H9 (cell line): ENCODE measurements at places on chromosomes 16 and 17. TPM values are rescaled to one million over a fixed set of nuclear protein-coding genes. Genes with fewer than 3 reads are reported as not detected.

DNA sequence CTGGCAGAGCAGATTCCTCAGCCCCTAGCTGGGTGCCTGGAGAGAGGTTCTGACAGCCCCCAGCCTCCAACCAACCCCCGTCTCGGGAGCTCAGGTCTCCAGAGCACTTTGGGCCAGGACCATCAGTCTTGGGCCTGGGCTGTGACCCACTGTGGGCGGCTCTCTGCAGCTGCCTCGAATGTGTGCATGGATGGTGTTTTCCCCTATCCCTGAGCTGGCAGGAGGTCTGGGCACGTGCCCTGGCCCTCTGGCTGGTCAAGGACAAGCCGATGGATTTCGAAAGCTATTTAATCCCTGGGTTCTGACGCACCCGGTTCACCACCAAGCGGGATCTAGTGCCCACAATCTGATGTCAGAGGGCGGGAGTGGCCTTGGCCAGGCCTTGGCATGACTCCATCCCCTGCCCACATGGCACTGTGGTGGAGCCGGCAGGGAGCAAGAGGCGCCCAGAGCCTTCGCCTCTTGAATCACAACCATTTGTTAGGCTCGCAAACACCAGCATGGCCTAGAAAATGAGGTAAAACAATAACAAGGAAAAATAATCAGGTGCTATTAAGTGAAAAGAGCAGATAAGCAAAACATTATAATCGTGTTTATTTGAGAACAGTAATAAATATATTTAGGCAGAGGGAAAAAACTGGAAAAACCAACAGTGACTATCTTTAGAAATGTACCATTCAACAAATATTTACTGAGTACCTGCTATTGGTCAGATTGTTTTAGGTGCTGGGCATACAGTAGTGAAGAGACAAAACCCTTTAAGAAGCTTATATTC, 69.3 kb upstream of the TOB1 start:
- H3K36me3 ChIP-seq: no peaks in the 10 kb centered on the region
- H3K4me1 ChIP-seq: no peaks in the 10 kb centered on the region
- H3K4me3 ChIP-seq: no peak overlapping the region

DNA sequence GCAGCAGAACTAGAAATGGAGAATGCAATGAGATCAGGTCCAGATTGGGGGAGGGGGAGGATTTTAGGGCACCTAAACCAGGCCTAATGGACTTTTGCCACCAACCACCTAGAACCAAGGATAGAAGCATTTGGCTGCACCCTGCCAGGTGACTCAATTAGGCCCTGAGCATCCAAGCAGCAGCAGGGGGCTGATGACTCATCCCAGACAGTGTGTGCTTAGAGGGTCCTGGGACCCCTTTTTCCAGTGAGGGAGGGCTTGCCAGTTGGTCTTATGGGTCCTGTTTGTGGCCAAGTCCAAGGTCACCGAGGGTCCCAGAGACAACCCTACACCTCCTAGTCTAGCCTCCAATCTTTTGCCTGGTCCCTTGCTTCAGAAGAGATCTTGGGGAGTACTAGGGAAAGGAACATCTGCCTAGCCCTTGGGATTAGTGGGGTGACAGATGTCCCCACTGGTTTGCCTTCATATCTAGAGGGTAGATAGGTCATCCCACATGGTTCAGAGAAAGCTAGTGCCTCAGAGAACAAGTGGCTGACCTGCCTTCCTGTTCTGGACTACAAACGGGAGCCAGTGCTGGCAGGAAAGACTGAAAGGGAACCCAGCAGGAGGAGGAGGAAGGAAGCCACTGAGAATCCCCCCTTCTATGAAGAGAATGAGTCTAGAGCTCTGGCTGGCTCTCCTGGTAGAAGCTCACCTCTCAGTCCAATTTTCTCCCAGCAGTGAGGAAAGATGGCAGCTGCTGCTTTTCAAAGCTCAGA, 1.6 kb upstream of the TBKBP1 start:
- H3K4me1 ChIP-seq: peaks cover 19% of the 10 kb centered on the region; the same call in 1 of the 2 replicates
- peak; percentile 26 for DNase-seq
- H3K36me3 ChIP-seq: no peaks in the 10 kb centered on the region; the same call in 1 of the 3 replicates
- no peaks in the 10 kb centered on the region for H3K27me3 ChIP-seq
- H3K4me3 ChIP-seq: peak overlapping the region; percentile 67
- no peak overlapping the region for H3K27ac ChIP-seq

DNA sequence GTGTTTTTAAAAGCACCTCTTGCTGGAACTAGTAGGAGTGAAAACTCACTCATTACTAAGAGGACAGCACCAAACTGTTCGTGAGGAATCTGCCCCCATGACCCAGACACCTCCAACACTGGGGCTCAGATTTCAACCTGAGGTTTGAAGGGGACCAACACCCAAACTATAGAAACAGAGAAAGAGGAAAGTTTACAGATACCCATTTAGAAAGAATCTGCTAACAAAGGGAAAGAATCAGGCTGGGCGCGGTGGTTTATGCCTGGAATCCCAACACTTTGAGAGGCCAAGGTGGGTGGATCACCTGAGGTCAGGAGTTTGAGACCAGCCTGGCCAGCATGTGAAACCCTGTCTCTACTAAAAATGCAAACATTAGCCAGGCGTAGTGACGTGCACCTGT, 3.4 kb upstream of the CSNK1D start:
- no peak overlapping the region for H3K4me3 ChIP-seq
- peaks cover 3% of the 10 kb centered on the region; the same call in 1 of the 2 replicates for H3K4me1 ChIP-seq
- H3K36me3 ChIP-seq: peaks cover 7% of the 10 kb centered on the region
- DNase-seq: no peak
- no peaks in the 10 kb centered on the region for H3K27me3 ChIP-seq

Gene OMG
- total RNA-seq: not detected in 2 replicates

DNA sequence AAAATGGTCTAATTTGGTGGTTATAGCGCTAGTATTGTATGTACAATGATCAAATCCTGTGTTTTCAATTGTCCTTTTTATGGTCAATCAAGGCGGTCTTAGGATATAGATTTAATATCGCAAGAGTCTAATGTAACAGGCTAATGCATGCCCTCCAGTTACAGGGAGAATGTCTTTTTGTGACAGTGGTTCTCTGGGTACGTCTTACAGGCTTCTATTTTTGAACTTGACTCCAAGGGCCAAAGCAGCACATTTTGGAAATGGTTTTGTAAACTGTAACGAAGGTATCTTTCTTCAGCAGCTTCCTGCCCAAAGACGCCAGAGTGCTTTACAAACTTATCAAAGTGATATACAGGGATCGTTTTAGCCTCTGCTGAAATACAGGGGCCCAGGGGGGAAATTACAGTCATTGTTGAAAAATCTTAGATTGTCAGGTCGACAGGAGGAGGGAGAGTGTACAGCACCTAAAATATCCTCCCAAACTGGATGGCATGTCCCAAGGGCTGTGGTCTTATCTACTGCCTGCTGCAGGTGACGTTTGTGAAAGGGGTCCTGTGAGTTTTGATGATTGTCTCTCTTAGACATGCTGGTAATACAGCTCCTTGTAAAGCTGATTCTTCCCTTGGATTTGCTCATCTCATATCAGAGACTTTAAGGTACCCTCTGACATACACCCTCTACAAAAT, 288.5 kb downstream of the CDH13 start:
- H3K4me1 ChIP-seq: no peaks in the 10 kb centered on the region
- no peaks in the 10 kb centered on the region; the same call in 2 of the 3 replicates for H3K36me3 ChIP-seq
- no peak overlapping the region for H3K4me3 ChIP-seq
- no peak for DNase-seq
- no peak overlapping the region for H3K27ac ChIP-seq
- H3K27me3 ChIP-seq: no peaks in the 10 kb centered on the region

DNA sequence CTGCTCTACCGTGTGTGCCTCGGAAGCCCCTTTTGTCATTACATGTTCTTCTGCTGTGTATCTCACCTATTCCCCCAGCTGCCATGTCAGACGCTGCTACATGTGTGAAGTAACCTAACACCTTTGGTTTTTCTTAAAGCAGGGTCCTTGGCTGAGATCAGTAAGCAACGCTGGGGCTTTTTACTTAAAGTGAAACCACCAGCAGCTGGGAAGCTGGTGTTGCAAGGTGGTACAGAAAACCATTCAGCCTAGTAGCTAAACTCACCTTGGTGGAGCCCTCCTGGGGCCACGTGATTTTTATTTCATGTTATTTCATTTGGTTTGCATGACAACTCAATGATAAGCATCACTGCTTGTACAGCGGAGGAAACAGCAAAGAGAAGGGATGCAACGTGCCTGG, 62.6 kb downstream of the PLCG2 start:
- H3K27ac ChIP-seq: no peak overlapping the region
- DNase-seq: no peak
- no peaks in the 10 kb centered on the region; the same call in 1 of the 3 replicates for H3K36me3 ChIP-seq
- no peak overlapping the region for H3K4me3 ChIP-seq

Gene CEP95
- 61.9 and 67.3 TPM in 2 replicates for total RNA-seq

Gene TBC1D3
- not detected in 2 replicates for total RNA-seq

Gene E2F4
- total RNA-seq: 109 and 116 TPM in 2 replicates

DNA sequence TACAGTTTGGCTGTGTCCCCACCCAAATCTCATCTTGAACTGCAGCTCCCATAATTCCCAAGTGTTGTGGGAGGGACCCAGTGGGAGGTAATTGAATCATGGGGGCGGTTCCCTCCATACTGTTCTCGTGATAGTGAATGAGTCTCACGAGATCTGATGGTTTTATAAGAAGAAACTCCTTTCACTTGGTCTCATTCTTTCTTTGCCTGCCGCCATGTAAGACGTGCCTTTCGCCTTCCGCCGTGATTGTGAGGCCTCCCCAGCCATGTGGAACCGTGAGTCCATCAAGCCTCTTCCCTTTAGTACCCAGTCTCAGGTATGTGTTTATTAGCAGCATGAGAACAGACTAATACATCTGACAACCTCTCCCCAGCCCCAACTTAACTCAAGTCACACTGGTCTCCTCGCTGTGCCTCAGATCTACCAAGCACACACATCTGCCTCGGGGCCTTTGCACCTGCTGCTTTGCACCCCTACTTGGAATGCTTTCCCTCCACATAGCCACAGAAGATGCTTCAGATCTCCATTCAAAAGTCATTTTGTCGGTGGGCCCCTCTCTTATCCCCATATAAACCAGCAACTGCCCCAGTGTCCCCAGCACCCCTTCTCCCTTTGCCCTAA, 74.4 kb downstream of the RPH3AL start:
- no peaks in the 10 kb centered on the region for H3K4me1 ChIP-seq
- no peaks in the 10 kb centered on the region for H3K27me3 ChIP-seq
- H3K4me3 ChIP-seq: no peak overlapping the region
- no peak for DNase-seq
- no peaks in the 10 kb centered on the region for H3K36me3 ChIP-seq
- H3K27ac ChIP-seq: no peak overlapping the region

DNA sequence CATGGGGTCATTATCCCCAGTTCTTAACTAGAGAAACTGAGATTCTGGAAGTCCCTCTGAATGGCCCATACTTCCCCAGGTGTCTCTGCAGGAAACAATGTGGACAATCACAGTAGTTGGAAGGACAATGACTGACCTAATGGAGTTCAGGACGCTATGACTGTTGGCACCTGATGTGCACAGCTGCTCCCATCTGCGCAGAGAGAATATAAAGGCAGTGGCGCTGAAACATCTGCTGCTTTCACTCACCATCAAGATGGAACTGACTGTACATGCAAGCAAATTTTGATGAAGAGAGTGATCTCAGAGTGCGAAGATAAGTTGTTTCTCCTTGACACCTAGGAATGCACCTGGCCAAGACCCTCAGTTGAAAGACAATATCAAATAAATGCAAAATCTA, 395.7 kb upstream of the ASIC2 start:
- no peak for DNase-seq
- H3K4me3 ChIP-seq: no peak overlapping the region
- H3K4me1 ChIP-seq: no peaks in the 10 kb centered on the region

GRCh38 chr17:6374271-6374691, 60.6 kb downstream of the AIPL1 start:
- no peaks in the 10 kb centered on the region for H3K27me3 ChIP-seq
- H3K4me3 ChIP-seq: peak overlapping the region; percentile 41
- H3K4me1 ChIP-seq: peaks cover 3% of the 10 kb centered on the region; the same call in 1 of the 2 replicates
- H3K36me3 ChIP-seq: peaks cover 12% of the 10 kb centered on the region
- H3K27ac ChIP-seq: no peak overlapping the region

Gene LPO
- 0.11 and 0.17 TPM in 2 replicates for total RNA-seq

DNA sequence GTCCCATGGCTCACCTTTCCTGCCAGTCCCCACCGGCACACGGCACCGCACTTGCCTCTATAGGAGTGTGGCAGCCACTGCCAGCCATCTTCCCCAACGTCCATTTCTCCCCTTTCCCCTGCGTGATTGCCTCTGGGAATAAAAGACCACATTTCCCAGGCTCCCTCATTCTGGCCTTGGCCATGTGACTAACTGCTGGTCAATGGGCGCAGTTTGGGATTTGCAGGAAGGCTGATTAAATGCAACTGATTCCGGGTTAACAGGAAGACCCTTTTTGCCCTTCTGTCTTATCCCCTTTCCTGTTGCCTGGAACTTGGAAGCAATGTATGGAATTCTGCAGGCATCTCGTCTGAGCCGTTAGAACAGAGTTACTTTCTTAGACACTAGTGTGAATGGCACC, 3.0 kb downstream of the BTBD17 start:
- H3K27ac ChIP-seq: no peak overlapping the region
- H3K27me3 ChIP-seq: no peaks in the 10 kb centered on the region; the same call in 1 of the 2 replicates
- H3K4me3 ChIP-seq: peak overlapping the region; percentile 18; the same call in 1 of the 2 replicates
- no peaks in the 10 kb centered on the region; the same call in 1 of the 2 replicates for H3K36me3 ChIP-seq
- DNase-seq: no peak

DNA sequence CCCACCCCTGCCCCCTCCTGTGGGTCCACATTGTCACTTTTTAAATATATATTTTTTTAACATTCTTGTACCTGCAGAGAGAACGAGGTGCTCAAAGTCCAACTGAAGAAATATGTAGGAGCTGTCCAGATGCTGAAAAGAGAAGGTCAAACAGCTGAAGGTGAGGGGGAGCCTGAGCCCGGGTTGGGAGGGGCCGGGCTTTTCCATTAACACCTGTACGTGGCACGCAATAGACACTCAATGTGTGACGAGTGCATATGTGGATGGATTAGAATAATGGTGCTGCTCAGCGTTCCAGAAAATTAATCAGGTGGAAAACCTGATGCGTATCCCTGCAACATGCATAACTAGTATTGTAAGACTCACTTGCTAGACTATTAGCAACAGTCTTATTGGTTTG, 223.0 kb downstream of the SNX29 start:
- no peaks in the 10 kb centered on the region for H3K4me1 ChIP-seq
- H3K36me3 ChIP-seq: no peaks in the 10 kb centered on the region
- no peak overlapping the region for H3K4me3 ChIP-seq
- no peak overlapping the region for H3K27ac ChIP-seq
- H3K27me3 ChIP-seq: no peaks in the 10 kb centered on the region
- no peak for DNase-seq

DNA sequence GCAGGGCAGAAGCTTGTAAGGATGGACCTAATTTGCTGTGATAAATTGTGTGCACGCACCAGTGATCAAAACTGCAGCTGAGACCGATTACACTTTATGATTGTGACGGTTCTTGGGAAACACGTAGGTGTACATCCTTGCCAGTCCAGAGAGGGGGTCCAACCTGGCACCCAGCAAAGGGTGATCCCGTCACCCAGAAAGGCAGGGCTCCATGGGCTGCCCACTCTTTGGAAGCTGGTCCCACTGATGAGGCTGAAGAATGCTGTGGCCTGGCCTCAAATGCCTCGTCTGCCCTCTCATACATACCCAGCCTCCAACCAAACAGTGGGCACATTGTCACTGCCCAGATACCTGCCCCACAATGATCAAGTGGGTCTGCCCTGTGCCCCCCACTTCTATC, 132.0 kb downstream of the C16orf78 start:
- no peak overlapping the region for H3K4me3 ChIP-seq
- H3K4me1 ChIP-seq: no peaks in the 10 kb centered on the region
- H3K27me3 ChIP-seq: no peaks in the 10 kb centered on the region
- DNase-seq: no peak

Gene AIPL1
- 0.24 and 0.57 TPM in 2 replicates for total RNA-seq

Gene FBXO47
- total RNA-seq: not detected in 2 replicates

GRCh38 chr17:46960152-46960551, 18.9 kb downstream of the RPRML start:
- H3K36me3 ChIP-seq: peaks cover 9% of the 10 kb centered on the region; the same call in 1 of the 2 replicates
- DNase-seq: no peak
- H3K4me1 ChIP-seq: no peaks in the 10 kb centered on the region
- no peak overlapping the region for H3K4me3 ChIP-seq
- H3K27ac ChIP-seq: no peak overlapping the region
